ENCODE measurements at places on chromosomes 4 and X.

DNA sequence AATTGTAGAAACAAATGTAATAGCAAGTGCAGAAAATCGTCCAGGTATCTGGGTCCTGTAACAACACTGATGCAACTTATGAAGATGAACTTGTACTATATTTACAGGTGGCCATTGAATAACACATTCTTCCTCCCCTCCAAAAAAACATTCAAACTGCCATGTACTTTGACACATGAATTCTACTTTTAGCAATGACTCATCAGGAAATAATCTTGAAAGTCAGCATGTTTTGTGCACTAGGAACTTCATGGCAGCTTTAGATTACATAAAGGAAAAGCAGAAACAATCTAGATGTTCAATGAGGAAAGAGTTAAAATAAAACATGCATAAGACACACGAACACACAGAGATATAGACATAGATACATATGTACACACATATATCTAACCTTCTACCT is 2.5 kb downstream of the PABPC1L2A start:
- no peak for DNase-seq

DNA sequence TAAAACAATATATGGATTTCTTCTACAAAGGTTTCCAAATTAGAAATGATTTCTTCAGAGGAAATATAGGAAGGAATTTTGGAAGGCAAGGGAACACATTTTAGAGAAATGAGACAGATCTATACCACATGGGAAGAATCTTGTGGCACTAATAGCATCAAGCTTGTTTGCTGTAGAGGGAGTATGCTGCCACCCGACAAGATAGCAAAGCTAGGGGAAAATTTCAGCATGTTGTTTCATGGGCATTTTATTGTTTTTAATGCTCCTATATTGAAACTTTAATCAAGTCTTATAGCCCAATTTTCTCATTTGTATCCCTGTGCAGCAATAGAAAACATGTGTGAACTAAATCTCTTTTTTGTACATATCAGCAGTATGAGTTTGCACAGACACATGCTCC is 551.7 kb upstream of the INTU start:
- no peak for DNase-seq

DNA sequence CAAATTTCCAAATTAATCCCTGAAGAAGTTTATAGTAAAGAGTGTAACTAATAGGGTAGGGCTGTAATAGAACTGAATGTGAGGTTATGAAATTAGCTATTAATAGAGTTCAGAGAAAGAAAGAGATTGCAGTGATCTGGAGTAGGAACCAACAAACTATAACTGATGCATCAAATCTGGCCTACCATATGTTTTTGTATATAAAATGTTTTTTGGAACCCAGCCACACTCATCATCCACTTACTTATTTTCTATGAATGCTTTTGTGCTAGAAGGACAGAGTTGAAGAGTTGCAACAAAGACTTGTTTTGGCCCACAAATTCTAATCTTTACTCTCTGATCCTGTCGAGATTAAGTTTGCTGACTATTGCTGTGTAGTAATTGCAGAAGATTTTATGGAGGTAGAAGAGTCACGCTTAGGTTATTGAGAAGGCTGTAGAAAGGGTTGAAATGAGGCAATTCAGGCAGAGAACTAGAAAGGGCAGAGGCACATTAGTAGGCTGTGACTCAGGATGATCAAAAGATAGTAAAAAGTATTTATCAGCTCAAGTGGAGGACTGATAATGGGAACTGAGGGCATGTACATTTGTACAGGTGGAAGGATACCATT is 298.7 kb upstream of the EMCN start:
- no peak for DNase-seq

DNA sequence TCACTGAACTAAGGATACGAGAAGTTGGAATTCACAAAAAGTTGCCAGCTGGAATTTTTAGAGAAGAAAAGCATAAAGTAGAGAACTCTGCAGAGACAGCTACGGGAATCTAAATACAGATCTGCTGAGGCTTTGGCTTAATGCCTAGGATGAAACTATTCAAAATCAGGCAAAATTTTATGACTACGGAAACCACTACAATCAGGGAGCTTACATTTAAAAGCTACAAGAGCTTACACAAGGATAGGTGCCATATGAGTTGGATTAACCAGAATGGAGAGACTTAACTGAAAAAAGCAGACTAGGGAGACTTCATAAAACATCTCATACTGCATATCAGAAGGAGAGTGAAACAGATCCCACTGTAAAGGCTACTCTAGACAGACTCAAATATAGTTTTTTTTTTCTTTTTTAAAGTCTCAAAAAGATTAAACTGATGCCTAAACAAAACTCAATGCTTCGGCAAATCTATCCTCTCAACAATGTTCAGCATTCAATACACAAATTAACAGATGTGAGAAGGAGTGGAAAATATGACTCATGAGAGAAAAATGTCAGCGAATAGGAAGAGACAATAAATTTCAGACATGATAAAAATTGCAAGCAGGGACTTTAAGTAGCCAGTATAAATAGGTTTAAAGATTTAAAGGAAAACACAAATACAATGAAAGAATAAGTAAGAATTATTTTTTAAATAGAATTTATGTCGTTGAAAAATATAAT is 586.1 kb downstream of the FSTL5 start:
- no peak for DNase-seq

- no peak for DNase-seq
Measured at GRCh38 chr4:135204311-135204710, 1002.7 kb upstream of the PABPC4L start.

DNA sequence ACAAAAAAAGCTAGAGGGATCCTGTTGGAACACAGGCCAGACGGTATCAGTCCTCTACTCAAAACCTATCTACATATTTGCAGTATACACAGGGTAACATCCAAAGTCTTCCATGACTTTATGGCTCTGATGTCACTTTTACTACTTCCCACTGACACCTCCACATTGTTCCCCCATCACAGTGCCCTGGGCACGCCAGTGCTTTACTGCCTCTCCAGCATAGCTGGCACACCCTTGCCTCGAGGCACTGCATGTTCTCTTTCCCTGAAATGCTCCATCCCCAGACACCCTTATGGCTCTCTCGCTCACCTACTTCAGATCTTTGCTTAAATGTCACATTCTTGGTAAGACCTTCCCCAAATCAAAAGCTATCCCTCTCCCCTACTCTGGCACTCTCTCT is 6.3 kb upstream of the ATP10D start:
- DNase-seq = no peak

DNA sequence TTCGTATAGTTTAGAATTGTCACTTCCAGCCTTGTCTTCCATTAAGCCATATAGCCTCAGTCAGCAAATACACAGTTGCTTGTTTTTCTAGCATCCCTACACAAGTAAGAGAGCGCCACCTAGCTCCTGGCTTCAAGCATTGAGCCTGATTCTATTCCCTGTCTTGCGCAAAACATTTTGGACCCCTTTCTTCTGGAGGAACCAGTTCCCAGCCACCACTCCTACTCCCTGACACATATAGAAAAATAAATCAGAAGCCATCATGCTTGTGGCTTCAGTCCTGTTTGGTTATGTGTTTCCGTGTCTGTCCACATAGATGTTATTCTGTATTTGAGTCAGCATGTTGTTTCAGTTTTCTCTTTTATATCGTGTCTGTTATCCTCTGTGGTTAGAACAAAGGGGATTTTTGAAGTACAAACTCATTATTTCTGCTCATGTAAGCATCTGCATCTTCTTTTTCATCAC is 59.9 kb downstream of the GK start:
- DNase-seq = no peak

DNA sequence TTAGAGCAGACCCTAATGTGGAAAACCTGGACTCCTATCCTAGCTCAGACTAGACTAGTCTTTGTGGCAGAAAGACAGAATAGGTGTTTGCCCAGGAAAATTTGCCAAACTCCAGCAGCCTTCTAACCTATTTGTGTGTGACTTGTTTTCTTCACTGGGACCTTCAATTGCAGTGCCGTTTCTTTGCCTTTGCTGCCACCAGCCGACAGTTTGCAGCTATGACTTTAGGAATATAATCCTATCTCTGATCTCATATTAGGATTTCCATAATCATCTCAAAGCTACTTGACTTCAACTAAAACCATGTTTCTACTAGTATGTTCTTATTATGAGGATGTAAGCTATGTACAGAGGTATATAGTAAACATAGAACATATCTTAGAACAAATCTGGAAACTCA is 60.2 kb upstream of the PGAM4 start:
- no peak for DNase-seq

DNA sequence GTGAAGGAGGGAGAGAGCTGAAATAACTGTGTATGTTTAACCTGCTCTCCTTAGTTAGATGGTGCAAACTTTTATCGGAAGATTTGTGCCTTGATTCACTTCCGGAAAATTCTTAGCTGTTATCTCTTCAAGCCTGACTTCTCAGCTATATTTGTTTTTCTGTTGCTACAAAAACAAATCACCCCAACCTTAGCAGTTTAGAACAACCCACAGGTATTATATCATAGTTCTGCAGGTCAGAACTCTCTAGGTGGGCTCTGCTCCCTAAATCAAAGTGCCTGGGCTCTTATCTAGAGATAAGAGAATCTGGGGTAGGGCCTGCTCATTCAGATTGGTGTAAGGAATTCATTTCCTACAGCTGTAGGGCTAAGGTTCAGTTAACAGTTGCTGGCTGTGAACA is 15.1 kb upstream of the CEP135 start:
- no peak for DNase-seq

DNA sequence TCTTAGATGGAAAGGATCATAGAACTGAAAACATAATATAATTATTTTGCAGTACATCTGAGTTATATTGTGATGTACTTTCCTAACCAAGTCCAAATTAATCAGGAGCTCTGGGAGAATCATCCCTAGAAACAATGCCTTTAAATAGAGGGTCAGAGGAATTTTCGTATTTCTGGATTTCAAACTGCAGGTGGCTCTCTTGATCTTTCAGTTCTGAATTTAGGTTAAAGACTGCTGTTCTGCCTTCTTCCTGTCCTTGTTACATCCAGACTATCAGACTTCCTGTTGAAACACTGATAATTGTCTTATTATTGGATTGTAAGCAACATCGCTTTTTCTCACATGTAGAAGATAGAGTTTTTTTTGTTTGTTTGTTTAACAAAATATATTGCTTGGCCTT is 142.7 kb downstream of the RPA4 start:
- DNase-seq = no peak

DNA sequence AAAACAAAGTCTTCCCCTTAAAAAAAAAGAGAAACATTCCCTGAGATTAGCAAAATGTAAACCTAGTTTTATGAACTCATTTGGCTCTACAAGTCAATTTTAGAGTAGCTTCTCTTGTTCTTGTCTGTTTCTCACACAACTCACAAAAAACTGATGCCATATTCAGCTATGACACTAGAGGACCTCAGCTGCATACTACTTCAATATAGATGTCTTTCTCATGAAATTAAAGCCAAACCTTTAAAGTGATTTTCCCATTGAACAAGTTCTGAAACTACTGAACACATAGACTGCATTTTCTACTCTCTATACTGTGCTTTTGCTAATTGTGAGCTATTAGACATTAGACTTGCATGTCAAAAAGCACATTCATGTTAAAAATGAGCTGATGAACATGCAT is 49.8 kb downstream of the TBCK start:
- no peak for DNase-seq

GRCh38 chrX:125757794-125758564 is 408.1 kb downstream of the DCAF12L2 start:
- DNase-seq = no peak

DNA sequence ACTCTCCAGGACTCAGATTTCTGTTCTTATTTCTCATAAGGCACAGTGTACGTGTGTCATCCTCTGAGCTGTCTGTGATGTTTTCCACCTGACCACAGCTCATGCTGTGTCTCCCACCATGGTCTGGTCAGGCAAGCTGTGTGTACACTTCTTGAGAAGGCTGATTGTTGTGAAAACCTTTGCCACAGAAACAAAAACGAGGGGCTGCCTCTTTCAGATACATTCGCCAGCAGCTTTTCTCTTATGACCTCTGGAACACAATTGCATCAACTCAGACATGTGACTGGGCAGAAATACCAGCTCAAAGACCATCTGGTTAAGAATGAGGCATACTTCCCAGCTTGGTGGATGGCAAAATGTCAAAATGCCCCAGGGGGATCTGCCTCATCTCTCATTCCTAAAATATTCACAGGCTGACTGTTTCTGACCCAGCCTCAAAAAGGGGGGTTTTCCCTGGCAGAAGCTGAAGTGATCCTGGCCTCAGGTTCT is 46.1 kb downstream of the PGRMC2 start:
- DNase-seq = no peak

DNA sequence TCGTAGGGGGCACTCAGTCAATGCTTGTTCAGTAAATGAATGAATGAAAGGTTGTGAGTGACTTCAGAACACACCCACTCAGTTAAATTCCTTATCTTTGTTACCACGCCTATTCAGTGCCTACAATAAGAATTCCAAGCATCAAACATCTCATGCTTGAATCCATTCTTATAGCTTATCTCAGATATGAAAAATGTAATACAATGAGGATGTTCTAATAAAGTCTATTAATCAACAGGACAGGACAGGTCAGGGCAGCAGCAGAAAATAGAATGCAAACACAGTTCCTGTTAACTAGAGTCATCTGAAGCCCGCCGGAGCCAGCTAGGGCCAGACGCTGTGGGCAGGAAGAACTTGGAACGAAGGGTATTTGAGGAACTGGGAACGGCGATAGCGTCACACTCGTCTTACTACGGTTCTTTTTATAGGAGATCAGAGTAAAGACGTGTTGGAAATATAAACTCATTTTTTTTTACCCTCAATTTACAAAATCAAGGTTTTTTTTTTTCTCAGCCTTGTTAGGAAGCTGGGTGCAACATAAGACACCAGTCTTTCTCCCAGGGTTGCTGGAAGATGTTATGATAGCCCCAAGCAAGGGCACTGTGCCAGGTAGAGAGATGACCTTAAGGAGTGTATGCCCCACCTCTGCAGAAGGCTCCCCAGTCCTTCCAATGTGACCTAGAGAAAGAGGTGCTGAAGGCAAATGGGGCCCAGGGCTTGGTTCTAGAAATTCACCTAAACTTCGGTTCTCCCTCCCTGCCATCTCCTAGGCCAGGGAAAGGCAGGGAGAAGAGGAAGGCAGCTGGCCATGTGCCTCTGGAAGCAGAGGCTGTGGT is 48.3 kb downstream of the SEL1L3 start:
- no peak for DNase-seq

- DNase-seq = no peak
Measured at GRCh38 chr4:89055157-89056080, 1.6 kb downstream of the FAM13A start.

GRCh38 chrX:151346931-151347543 is 50.0 kb upstream of the VMA21 start:
- DNase-seq = no peak

DNA sequence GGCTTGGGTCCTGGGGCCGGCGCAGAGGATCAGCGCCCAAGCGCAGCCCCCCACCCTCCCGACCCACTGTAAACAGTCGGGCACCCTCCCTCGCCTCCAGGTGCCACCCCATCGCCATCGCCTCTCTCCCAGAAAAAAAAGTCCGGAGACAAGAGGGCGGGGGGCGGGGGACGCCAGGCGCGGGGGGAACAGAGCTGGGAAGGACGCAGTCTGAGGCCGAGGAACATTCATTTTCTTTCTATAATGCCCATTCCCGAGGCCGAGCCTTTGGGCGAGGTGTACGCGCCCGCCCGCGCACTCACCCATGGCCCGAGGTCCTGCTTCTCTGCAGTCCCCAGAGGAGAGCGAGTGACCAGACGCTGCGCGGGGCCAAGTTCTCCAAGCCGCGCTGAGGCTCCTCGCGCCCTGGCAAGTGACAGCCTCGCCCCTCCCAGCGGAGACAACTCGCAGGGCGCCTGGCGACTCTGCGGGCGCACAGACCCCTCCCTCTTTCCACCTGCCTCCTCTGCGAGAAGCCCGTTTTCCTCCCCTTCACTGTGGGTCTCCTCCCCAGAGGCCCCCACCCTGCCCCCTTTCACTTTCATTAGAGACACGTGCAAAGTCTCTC is 63.5 kb upstream of the WDR17 start:
- DNase-seq = no peak
